ENCODE measurements at places on chromosomes 3 and 15. TPM values are rescaled to one million over a fixed set of nuclear protein-coding genes. Genes with fewer than 3 reads are reported as not detected.

- H3K4me3 ChIP-seq = no peak overlapping the region
- H3K4me1 ChIP-seq = peaks cover 22% of the 10 kb centered on the region
- no peaks in the 10 kb centered on the region for H3K36me3 ChIP-seq
- no peaks in the 10 kb centered on the region for H3K27me3 ChIP-seq
Measured at GRCh38 chr15:31397851-31398661, 71.4 kb downstream of the KLF13 start.

- peaks cover 26% of the 10 kb centered on the region for H3K27me3 ChIP-seq
- no peak for DNase-seq
- H3K27ac ChIP-seq = peak overlapping the region; percentile 51
- no peak overlapping the region for H3K4me3 ChIP-seq
- H3K36me3 ChIP-seq = peaks cover 4% of the 10 kb centered on the region
- peaks cover 10% of the 10 kb centered on the region for H3K4me1 ChIP-seq
Measured at GRCh38 chr3:194287374-194287773, 63.8 kb downstream of the CPN2 start.

The CP gene
- total RNA-seq = not detected

DNA sequence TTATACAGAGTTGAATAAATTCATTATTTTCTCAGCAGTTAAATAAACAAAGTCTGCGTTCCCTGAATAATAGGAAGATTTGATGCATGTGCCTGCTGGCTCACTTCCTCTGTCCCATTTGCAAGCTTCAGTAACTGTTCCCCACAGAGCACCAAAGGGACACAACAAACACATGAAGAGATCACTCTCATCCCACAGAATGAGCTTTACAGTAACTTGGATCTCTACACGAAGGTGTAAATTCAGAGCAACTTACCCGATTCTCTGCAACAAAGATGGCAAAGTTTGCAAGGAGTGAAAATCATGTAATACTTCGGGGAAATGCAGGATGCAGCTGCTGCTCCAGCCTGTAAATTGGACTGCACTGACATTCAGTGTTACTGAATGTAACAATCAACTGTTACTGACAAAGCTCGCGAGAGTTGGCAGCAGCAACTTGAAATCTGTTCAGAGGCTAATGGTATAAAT lies at the start of gene BCHE:
Gene BCHE, minus strand, starts transcription at position 366 of the 468 bp plus-strand sequence. CDS start 6,390 bp downstream, outside the sequence.
- no peak within 1 kb of the TSS for H3K27ac ChIP-seq
- no peak within 1 kb of the TSS for H3K4me3 ChIP-seq
- no peaks in the 10 kb centered on the region for H3K4me1 ChIP-seq
- no peaks in the 10 kb centered on the region for H3K36me3 ChIP-seq

The FAM162A gene
- 27.6 TPM for total RNA-seq

The NANOGP8 gene
- total RNA-seq = not detected

DNA sequence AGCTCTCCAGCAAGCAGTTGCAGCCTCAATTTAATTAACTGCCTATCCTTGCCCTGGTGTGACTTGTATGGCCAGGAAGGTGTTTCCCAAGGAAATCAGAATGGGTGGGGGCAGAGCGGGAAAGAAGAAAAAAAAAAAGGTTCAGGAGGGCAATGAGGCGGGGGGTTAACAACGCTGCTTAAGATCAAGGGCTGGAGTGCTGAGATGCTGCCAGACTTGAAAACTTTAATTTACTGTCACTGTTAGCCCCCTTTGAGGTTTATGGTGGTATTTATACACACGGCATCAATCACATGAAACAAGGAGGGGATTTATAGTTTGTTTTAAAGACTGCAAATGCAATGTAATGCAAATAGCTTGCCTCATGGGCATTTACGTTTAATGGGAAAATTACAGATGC lies 319.4 kb upstream of the NR2F2 start:
- H3K4me3 ChIP-seq = no peak overlapping the region
- no peaks in the 10 kb centered on the region for H3K4me1 ChIP-seq
- DNase-seq = no peak
- no peaks in the 10 kb centered on the region for H3K36me3 ChIP-seq

DNA sequence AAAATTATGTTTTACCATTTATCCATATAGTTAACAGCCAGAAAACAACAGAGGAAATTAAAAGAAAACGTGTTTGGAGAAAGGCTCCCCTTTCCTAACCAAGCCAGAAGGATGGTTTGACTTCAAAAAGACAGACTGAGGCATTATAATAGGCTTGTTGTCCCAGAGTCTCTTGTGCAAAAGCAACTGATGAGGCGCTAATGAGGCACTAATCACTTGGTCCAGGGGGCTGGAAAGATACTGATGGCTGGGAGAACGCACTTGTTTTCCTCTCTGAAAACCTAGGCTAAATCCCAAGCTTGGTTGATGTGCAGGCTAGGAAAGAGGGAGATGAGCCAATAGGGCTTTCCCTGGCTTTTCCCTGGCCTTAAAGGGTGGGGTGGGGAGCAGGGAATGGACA lies 389.6 kb downstream of the NTRK3 start:
- DNase-seq = no peak
- H3K36me3 ChIP-seq = no peaks in the 10 kb centered on the region
- no peaks in the 10 kb centered on the region for H3K4me1 ChIP-seq
- H3K4me3 ChIP-seq = no peak overlapping the region
- peaks cover 18% of the 10 kb centered on the region for H3K27me3 ChIP-seq

The CELF6 gene
- total RNA-seq = 1.9 TPM

DNA sequence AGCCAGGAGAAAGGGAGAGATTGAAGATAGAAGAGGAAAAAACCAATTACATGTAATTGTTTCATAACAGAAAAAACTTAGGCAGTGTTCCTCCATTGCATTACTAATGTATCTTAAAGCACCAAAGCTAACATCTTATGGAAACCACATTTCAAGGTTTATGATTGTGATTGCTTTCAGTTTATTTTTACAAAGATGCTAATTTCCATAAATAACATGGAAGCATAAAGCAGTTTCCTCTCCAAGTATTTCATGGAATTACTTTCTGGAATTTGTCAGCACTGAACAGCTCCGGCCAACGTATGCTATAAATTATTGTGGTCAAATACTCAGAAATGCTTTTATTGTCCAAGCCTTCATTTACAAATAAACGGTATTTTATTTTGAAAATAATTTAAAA lies 11.6 kb downstream of the ADAMTSL3 start:
- no peaks in the 10 kb centered on the region for H3K27me3 ChIP-seq
- H3K4me1 ChIP-seq = no peaks in the 10 kb centered on the region
- DNase-seq = no peak
- no peak overlapping the region for H3K27ac ChIP-seq
- H3K36me3 ChIP-seq = no peaks in the 10 kb centered on the region

DNA sequence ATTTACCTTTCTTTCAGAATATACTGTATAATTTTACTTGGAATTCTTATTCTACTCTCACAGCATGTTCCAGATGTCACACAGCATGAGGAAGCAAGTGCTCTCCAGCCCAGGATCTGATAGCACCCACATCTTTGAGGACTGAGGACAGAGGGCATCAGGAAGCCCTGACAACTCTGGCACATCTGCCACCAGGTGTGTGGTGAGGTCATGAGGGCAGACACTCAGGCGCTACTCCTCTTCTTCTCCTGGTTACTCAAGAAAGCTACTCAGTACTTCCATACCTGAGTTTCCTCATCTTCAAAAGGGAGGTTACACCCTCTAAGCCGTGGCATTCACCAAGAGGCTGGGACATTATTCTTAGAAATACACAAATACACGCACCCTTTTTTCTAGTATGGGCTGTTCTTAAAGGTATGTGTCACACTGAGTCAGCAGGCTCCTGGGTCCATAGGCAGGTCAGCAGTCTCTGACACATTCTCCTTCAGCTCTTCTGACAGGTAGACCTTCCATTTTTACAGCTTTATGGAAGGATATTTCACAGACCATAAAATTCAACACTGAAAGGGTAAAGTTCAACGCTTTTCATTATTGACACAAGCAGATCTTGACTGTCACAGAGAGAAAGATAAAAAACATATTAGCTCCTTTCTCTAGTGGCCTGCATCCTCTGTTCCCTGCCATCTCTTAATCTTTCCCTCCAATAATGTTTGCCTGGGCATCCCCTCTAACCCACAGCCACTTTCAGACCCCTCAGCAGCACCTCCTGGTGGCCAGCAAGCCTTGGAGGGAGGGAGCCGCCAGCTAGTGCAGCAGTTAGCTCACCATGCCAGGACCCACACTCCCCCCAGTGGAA lies 103.2 kb upstream of the TJP1 start:
- H3K4me1 ChIP-seq = no peaks in the 10 kb centered on the region
- no peak overlapping the region for H3K27ac ChIP-seq
- DNase-seq = no peak
- H3K27me3 ChIP-seq = peaks cover 64% of the 10 kb centered on the region
- no peak overlapping the region for H3K4me3 ChIP-seq

GRCh38 chr3:159280386-159281191 lies 478.7 kb downstream of the MFSD1 start:
- no peaks in the 10 kb centered on the region for H3K27me3 ChIP-seq
- no peak overlapping the region for H3K27ac ChIP-seq
- no peaks in the 10 kb centered on the region for H3K4me1 ChIP-seq
- no peaks in the 10 kb centered on the region for H3K36me3 ChIP-seq

Measured in T-helper 17 cell (primary cell).